ENCODE measurements at places on chromosomes 4 and X. TPM values are rescaled to one million over a fixed set of nuclear protein-coding genes. Genes with fewer than 3 reads are reported as not detected.

The BCLAF3 gene
- 5.0 TPM for total RNA-seq

The ACE2 gene
- total RNA-seq: 0.11 TPM

The SULT1E1 gene
- not detected for total RNA-seq

The SSX4 gene
- not detected for total RNA-seq

The MAGEE2 gene
- total RNA-seq: not detected

The ACOT9 gene
- total RNA-seq: 6.6 TPM

The ZNF185 gene
- not detected for total RNA-seq

The MAOB gene
- 4.6 TPM for total RNA-seq

The CACNA1F gene
- total RNA-seq: not detected

The DNAAF6 gene
- not detected for total RNA-seq

The CLDN34 gene
- total RNA-seq: not detected

The NDST3 gene
- not detected for total RNA-seq

The MGAT4D gene
- total RNA-seq: not detected

The KLHL34 gene
- not detected for total RNA-seq

The ASMT gene
- 37.5 TPM for total RNA-seq

The SMR3B gene
- not detected for total RNA-seq
